Posterior vena cava (tissue), 2 donors: ENCODE measurements at places on chromosomes 11 and 22.

- DNase-seq: no peak
These were observed 17.1 kb upstream of the C11orf96 start for GRCh38 chr11:43925063-43925931.

DNA sequence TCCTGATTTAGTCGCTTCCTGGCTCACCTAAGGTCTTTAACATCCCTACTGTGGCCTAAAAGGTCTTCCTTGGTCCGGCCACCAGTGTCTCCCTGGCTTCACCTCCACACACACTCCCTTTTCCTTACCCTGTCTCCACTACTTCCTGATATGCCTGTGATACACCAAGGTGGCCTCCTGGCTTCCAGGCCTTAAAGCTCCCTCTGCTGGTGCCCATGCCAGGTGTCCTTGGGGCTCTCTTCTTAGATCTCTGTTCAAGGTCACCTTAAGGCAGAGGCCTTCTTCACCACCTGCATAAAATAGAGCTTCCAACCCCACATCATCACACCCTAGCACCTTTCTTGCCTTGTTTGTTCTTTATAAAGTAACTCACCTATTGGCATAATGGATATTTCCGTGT is 787.7 kb downstream of the NTM start:
- no peak for DNase-seq

- DNase-seq: no peak
These were observed 59.7 kb upstream of the LUZP2 start for GRCh38 chr11:24437123-24437522.

GRCh38 chr11:3198815-3199214 is 19.8 kb downstream of the MRGPRG start:
- peak; percentile 60 for DNase-seq

- DNase-seq: no peak
These were observed 1.6 kb downstream of the RNF141 start for GRCh38 chr11:10539339-10539738.

GRCh38 chr11:64801561-64802369 is 1.2 kb downstream of the MAP4K2 start:
- no peak for DNase-seq

DNA sequence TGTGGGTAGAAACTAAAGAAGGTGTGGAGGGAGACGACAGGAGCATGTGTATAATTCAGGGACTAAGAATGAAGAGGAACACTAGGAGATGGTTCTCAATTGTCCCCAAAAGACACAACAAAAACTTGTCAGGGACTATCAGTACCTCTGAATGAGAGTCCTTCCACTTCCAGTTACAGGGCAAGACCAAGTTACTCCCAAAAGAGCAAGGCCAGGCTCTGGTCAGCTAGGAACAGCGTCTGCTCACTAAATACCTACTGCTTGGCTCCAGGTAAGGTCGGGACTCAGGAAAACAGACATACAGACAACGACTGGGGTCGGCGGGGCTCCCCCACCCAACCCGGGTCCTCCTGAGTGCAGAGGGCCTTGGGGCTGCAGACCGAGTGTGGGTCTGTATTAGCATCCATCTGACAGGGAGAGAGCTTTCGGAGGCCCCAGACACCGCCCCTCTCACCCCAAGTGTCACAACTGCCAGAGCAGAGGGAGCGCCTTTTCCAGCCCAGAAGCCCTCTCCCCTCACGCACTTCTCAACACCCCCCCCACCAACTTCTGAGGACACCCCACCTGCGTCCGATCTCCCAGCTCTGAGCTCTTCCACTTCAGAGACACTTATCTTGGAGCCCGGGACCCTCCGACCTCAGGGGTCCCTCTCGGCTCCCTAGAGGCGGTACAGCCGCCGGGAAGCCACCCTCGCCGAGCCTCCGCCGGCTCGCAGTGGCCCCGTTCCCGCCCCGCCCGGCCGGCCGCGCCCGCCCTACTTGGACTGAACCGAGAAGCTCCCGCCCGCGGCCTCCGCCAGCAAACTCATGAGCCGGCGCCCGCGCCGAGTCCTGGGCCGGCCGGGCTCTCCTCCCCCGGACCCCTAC is 522 bp downstream of the RHOG start:
- no peak for DNase-seq

- DNase-seq: no peak
These were observed 24.5 kb upstream of the RAG2 start for GRCh38 chr11:36622431-36623136.

DNA sequence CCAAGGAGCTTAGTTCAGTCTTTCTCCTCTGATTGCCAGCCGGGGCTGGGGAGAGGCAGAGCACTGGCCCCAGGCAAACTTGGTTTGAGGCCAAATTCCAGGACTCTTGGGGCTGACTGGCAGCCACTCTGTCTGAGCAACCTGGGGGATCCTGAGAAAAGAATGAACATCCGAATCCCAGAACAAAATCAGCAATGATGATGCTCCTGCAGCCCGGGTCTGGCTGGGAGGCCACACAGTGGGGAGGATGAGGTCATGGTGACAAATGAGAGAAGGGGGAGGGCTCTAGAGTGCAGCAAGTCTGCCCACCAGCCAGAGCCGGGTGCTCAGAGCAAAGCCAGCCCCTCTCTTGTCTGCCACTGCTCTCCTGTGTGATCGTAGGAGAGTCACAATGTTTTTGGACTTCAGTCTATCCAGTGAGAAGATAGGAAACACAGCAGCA is 71.8 kb upstream of the PAX6 start:
- DNase-seq: no peak

DNA sequence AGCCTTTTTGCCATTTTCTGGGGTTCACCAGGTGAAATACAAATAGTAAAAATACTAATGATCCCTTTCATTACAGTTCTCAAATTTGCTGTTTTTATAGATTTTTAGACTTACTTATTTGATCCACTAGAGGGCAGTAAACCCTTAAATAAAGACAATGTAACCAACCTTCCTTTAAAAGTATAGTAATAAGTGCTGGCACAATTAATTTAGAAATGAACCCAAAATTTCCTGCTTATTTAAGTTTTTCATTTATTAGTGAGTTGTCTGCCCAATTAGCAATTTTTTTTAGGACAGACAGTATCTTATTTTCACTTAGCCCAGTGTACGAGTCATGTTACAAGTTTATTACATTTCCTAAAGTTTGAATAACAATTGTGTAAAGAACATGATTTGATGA is 4.7 kb downstream of the DDIAS start:
- no peak for DNase-seq

GRCh38 chr11:111569476-111569875 is 29.0 kb downstream of the LAYN start:
- no peak for DNase-seq

- DNase-seq: no peak
These were observed 115.1 kb downstream of the DBX1 start for GRCh38 chr11:20045098-20045688.

DNA sequence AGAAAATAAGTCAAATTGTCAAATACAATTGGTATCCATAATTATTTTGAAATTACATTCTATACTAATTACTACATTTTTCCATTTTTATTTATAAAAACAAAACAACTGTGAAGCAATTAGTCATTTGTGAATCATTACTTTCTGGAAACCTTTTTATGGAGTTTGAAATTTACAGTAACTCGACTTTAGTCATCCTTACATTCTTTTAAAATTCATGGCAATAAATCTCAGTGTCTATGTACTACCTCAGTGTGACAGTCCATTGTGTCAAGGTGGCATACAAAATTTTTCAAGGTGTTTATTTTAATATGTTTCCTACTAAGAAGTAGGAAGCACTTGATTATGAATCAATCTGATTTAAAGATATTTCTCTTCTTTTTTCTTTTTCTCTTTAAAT is 1949.4 kb upstream of the RAG2 start:
- DNase-seq: no peak

DNA sequence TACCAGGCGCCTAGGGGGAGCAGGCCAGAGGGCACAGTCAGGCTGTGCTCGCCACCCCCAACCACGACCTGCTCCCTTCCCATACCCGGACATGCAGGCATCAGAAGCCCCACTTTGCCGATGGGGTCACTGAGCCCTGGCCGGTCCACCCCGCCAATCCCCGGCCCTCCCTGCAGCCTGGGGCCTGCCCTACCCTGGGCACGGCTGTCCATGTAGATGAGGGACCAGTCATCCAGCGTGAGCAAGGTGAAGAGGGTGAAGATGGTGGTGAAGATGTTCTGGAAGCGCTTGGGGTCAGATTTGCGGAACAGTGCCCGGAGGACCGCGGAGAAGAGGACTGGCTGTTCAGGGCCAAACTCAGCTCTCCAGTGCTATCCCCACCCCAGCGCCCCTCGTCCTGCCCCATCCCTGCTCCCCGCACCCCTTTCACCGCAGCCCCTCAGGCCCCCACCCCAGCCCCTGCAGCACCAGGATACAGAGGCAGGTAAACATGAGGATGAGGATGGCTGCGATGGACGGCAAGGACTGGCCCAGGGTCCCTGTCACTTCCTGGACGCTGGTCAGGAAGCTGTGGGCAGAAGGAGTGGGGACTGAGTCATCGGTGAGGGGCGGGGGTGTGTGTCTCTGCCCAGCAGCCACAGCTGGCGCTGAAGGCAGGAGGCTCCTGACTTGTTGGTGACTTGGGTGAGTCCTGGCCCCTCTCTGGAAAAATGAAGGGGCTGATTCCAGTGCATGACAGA is 5.5 kb downstream of the CATSPER1 start:
- peak; percentile 89 for DNase-seq

- DNase-seq: no peak
These were observed 181.3 kb downstream of the IGLL1 start for GRCh38 chr22:23398701-23399366.

DNA sequence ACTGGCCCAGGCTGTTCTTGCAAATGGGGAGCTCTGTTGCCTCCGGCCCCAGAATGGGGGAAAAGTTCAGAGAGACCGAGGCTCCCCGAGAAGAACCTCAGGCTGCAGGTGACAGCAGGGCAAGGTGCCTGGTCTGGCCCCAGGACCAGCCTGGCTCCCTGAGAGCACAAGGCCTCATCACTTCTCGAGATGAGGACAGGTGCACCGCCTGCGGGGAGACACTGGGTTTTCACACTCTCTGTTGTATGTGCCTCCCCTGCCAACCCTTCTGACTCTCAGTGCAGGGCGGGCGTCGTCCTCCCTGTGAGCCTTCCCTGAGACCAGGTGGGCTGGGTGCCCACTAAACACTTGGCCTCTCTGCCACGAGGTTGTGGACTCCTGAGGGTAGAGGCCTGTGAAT is 102.2 kb downstream of the BCR start:
- no peak for DNase-seq

DNA sequence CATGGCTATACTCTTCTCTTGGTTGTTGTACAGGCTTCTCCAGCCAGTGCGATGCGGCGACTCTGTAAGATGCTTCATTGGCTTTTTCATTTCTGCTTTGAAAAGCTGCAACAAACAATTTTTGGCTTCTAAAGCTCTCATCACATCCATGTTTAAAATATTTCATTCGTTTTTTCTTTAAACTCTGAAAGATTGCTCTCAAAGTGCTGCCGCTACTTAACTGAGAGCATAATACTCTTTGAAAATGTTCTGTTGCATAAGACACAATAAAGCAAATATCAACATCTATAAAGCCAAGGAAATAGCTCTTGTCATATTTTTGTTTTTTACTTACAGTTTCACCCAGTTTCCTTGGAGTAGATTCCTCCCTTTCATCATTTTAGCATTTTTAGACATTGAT is 468.3 kb downstream of the TBC1D22A start:
- peak; percentile 31 for DNase-seq
